ENCODE measurements at places on chromosomes 1 and 21. TPM values are rescaled to one million over a fixed set of nuclear protein-coding genes. Genes with fewer than 3 reads are reported as not detected.

C1orf53 gene
- 0.97 TPM for total RNA-seq

IFNLR1 gene
- total RNA-seq, result 4.0 TPM

PRSS38 gene
- not detected for total RNA-seq

DYNLT4 gene
- total RNA-seq, result 2.3 TPM

TMEM200B gene
- not detected for total RNA-seq

ABCA4 gene
- not detected for total RNA-seq

OLIG2 gene
- total RNA-seq, result not detected

IL12RB2 gene
- total RNA-seq, result 19.6 TPM

GNG5 gene
- 106 TPM for total RNA-seq

CASQ2 gene
- total RNA-seq, result not detected

SMCP gene
- total RNA-seq, result not detected

FAM151A gene
- total RNA-seq, result not detected

- no peaks in the 10 kb centered on the region for H3K36me3 ChIP-seq
- H3K4me1 ChIP-seq, result peaks cover 22% of the 10 kb centered on the region
- no peak overlapping the region for H3K27ac ChIP-seq
- H3K27me3 ChIP-seq, result no peaks in the 10 kb centered on the region
- H3K4me3 ChIP-seq, result no peak overlapping the region
- no peak for DNase-seq
Measured at GRCh38 chr1:67285780-67286488, 21.7 kb upstream of the IL12RB2 start.

- H3K27ac ChIP-seq, result no peak overlapping the region
- H3K27me3 ChIP-seq, result no peaks in the 10 kb centered on the region
- DNase-seq, result no peak
- peaks cover 11% of the 10 kb centered on the region for H3K4me1 ChIP-seq
Measured at GRCh38 chr1:52669696-52670095, 28.5 kb downstream of the COA7 start.

DNA sequence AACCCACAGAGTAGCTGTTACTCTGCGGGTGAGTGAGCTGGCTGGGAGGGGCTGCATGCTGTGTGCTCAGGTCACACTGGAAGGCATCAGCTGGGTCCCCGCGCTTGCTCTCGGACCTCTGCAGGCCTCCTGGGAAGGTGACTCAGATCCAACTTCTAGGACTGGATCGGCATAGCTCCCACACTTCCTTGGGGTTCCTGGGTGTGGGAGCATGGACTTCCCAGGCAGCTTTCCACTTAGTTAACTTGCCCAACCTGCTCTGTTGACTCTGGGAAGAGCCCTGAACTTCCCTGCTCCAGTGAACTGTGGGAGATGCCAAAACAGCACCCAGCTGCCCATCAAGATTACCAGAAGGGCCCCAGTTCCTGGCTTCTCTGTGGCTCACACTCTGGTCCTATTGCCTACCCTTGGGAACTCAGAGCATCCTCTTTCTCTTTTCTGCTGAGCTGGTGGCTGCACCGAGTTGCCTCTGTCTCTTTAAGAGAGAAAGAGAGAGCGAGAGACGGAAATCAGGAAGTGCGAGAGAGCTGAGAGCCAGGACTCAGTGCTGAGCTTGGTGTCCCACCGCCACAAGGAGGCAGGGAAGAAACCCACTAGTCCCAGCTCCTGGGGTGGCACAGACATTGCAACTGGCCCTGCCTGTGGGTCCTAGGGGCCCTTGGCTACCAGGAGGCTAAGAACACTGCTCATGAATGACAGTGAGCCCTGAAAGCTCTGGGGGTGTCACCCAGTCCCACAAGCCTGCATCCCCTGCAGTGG lies at the start of gene IKBKE:
TSS of gene IKBKE (plus strand) at position 544 of the 759 bp plus-strand sequence. CDS start 2,752 bp downstream, outside the sequence.
- H3K4me3 ChIP-seq, result peak within 1 kb of the TSS; percentile 89
- H3K36me3 ChIP-seq, result peaks cover 39% of the 10 kb centered on the region
- peak; percentile 73 for DNase-seq
- H3K27ac ChIP-seq, result peak within 1 kb of the TSS; percentile 94
- peaks cover 88% of the 10 kb centered on the region for H3K4me1 ChIP-seq

GRCh38 chr1:18325136-18325535 lies 155.6 kb upstream of the KLHDC7A start:
- H3K4me1 ChIP-seq, result no peaks in the 10 kb centered on the region
- H3K4me3 ChIP-seq, result no peak overlapping the region
- no peaks in the 10 kb centered on the region for H3K36me3 ChIP-seq
- no peaks in the 10 kb centered on the region for H3K27me3 ChIP-seq
- H3K27ac ChIP-seq, result no peak overlapping the region
- DNase-seq, result no peak

- H3K4me3 ChIP-seq, result peak overlapping the region; percentile 73
- H3K27me3 ChIP-seq, result no peaks in the 10 kb centered on the region
- peaks cover 74% of the 10 kb centered on the region for H3K4me1 ChIP-seq
- H3K36me3 ChIP-seq, result peaks cover 62% of the 10 kb centered on the region
Measured at GRCh38 chr21:17793246-17794123, 25.7 kb downstream of the C21orf91 start.

DNA sequence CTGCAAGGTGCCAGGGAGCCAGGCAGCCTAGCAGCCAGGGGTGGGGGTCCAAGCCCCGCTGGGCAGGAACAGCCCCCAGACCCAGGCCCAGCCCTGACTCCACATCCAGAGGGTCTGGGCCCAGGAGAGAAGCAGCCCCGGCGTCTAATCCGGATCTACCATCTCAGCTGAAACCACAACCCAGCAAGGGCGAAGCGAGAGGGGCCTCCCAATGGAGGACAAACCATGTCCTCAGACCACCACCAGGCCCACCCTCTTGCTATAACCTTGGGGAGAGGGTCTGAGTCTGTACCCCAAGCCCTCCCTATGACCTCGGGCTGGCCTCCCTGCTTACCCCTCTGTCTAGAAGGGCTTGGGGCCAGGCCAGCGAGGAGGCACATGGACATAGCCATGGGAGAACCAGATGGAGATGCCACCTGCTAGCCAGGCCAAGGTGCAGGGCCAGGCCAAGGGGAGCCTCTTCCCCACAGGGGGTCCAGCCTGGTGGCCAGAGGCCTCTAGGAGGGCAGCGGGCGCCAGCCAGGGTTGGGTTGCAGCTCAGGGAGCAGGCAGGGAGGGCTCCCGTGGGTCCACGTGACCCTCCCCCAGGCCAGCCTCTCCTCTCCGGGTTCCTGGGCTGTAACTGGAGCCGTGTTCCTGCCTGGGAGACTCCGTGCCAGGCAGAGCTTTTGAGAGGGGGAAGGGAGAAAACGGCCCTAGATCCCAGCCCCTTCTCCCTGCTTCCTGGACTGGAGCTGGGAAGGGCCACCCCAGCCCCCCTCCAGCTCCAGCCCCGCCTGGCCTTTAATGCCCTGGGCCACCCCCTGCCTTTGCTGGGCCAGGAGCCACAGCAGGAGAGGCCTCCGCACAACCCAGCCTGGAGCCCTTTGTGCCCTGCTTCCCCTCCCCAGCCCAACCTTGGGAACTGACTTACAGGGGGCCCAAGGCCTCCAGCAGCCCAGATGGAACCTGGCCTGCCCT lies 2.5 kb downstream of the WNT9A start:
- no peak overlapping the region for H3K27ac ChIP-seq
- no peaks in the 10 kb centered on the region for H3K36me3 ChIP-seq
- no peak overlapping the region for H3K4me3 ChIP-seq
- peaks cover 8% of the 10 kb centered on the region for H3K4me1 ChIP-seq
- DNase-seq, result no peak

GRCh38 chr1:152777510-152778137 lies 2.7 kb downstream of the LCE1F start:
- H3K27ac ChIP-seq, result no peak overlapping the region
- H3K4me3 ChIP-seq, result no peak overlapping the region
- no peak for DNase-seq
- no peaks in the 10 kb centered on the region for H3K36me3 ChIP-seq
- H3K27me3 ChIP-seq, result no peaks in the 10 kb centered on the region

DNA sequence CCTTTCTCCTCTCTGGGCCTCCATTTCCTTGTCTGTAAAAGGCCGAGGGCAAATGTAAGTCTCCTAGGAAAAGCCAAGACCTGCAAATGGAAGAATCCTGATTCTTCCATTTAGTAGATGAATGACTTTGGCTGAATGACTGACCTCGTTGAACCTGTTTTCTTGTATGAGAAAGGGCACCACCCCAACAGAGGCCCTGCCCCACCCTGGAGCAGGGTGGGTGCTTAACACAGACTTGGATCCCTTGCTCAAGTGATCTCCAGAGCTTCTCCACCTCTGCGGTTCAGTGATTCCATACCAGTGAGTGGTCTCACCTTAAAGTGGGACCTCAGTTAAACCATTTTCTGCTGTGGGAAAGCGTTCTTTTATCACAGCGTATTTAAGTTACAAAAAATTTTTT lies 39.0 kb upstream of the GUCA2B start:
- no peak overlapping the region for H3K27ac ChIP-seq
- DNase-seq, result no peak
- H3K4me1 ChIP-seq, result no peaks in the 10 kb centered on the region
- peaks cover 27% of the 10 kb centered on the region for H3K27me3 ChIP-seq

DNA sequence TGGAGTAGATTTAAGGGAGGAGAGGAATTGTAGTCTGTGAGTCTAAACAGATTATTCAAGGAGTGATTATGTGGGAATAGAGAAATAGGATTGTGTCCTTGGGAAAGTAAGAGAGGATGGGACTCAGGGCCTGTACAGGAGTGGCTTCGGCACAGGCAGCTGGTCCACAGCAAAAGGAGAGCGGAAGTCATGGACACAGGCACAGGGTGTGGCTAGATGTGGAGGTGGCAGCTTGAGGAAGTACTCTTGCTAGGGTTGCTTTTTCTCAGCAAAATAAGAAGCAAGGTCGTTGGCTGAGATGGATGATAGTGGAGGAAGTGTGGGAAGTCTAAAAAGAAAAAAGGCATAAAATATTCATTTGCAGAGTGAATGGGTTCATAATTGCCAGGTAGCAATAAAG lies 18.5 kb upstream of the ZNF648 start:
- H3K4me3 ChIP-seq, result no peak overlapping the region
- peaks cover 9% of the 10 kb centered on the region for H3K4me1 ChIP-seq
- H3K27ac ChIP-seq, result no peak overlapping the region
- no peaks in the 10 kb centered on the region for H3K27me3 ChIP-seq
- no peak for DNase-seq

- no peak for DNase-seq
- no peaks in the 10 kb centered on the region for H3K36me3 ChIP-seq
- no peak overlapping the region for H3K27ac ChIP-seq
- no peak overlapping the region for H3K4me3 ChIP-seq
- peaks cover 77% of the 10 kb centered on the region for H3K27me3 ChIP-seq
Measured at GRCh38 chr1:156652992-156653355, 11.1 kb downstream of the BCAN start.

DNA sequence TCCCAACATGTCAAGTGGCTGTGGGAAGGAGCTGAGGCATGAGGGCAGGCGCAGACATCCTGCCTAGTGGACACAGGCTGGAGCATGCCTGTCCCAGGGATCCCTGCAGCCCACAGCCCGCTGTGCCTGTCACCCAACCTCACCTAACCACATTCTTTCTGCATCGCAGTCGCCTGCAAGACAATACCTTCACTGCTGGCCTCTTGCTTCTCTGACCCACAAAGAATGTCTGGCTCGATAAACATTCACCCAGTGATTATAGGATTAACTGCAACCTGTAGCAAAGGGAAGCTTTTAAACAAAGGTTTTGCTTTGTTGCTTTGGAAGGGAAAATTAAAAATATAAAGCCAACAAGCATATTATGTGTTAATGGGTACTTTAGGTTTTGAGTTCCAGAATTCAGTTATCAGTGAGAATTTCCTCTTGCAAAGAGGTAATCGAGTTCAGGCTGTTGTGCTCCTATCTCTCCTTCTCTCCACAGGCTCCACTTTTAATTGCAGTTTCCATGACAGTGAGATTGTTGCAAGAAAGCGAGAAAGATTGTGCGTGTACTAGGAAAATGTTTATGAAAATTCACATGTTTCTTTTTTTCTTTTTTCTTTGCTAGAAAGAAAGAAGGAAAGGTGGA lies 40.0 kb upstream of the ZNF648 start:
- no peak overlapping the region for H3K4me3 ChIP-seq
- H3K27me3 ChIP-seq, result peaks cover 55% of the 10 kb centered on the region
- no peaks in the 10 kb centered on the region for H3K36me3 ChIP-seq

DNA sequence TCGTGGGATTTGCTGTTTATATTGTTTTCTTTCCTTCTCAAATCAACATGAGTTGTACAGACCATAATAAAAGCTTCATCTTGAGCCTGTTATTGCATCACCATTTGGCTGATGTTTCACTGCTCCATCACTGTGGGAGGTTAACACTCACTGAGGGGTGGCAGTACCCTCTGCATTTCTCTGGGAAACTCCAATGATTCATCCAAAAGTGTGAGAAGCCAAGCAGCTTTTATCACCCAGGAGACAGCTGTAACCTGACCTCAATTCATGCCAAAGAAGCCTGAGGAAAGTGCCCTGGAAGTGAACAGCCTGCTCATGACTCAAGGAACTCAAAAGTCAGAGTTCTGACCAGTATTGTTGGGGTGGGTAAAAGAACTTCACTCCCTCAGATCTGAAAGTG lies 84.1 kb downstream of the GPR88 start:
- H3K27me3 ChIP-seq, result peaks cover 2% of the 10 kb centered on the region
- no peak for DNase-seq
- H3K4me3 ChIP-seq, result no peak overlapping the region
- no peaks in the 10 kb centered on the region for H3K4me1 ChIP-seq
- H3K27ac ChIP-seq, result no peak overlapping the region

DNA sequence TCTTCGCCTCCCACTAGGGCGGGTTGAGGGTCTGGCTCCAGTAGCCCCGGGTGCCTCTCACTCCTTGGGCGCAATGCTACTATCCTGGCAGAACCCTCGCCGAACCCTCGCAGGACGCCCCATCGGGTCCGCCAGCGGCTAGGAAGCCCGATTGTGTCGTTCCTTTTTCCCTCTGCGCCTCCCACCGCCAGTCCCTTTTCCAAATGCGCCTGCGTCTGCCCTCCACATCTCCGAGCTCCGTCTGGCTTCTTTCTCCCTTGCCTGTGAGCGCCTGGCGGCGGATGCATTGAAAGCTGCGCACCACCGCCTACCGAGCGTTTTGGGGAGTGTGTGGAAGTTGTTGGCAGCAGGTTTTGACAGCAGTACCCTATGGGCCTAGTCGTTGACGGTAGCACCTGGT lies 1.0 kb upstream of the DIRAS3 start:
- H3K36me3 ChIP-seq, result no peaks in the 10 kb centered on the region
- no peak overlapping the region for H3K27ac ChIP-seq
- peaks cover 21% of the 10 kb centered on the region for H3K27me3 ChIP-seq
- H3K4me1 ChIP-seq, result no peaks in the 10 kb centered on the region
- no peak for DNase-seq
- H3K4me3 ChIP-seq, result no peak overlapping the region

- H3K27me3 ChIP-seq, result no peaks in the 10 kb centered on the region
- peaks cover 4% of the 10 kb centered on the region for H3K36me3 ChIP-seq
- no peak overlapping the region for H3K27ac ChIP-seq
- no peak overlapping the region for H3K4me3 ChIP-seq
Measured at GRCh38 chr1:8751984-8752383, 65.5 kb downstream of the RERE start.

GRCh38 chr1:213512316-213512715 lies 461.3 kb downstream of the RPS6KC1 start:
- no peak overlapping the region for H3K4me3 ChIP-seq
- no peak for DNase-seq
- no peaks in the 10 kb centered on the region for H3K4me1 ChIP-seq
- H3K27me3 ChIP-seq, result peaks cover 3% of the 10 kb centered on the region
- H3K27ac ChIP-seq, result no peak overlapping the region
